Stimulated activated CD4-positive, alpha-beta T cell treated with anti-CD3 and anti-CD28 coated beads, Interleukin-4, amount 100 ng/mL, for 1 hour (primary cell): ENCODE measurements at places on chromosomes 2 and 18.

DNA sequence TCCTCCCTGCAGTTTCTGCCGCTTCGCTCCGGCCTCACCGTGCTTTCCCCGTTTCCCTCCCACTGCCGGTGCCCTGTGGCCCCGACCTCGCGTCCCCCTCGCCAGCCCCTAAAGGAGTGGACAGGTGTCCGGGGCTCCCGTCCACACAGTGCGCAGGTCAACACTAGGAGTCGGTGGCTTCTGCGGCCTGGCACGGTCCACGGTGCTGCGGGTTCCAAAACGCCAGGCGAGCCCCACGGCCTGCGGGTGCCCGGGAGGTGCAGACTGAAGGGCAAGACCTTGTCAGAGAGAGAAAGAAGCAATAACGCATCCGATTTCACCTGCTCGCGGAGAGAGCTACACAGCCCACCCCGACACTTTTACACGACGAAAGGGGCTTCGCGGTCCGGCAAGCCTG, 588.7 kb upstream of the SALL3 start:
- DNase-seq: no peak

GRCh38 chr2:165575044-165575615, 105.6 kb downstream of the CSRNP3 start:
- no peak for DNase-seq

DNA sequence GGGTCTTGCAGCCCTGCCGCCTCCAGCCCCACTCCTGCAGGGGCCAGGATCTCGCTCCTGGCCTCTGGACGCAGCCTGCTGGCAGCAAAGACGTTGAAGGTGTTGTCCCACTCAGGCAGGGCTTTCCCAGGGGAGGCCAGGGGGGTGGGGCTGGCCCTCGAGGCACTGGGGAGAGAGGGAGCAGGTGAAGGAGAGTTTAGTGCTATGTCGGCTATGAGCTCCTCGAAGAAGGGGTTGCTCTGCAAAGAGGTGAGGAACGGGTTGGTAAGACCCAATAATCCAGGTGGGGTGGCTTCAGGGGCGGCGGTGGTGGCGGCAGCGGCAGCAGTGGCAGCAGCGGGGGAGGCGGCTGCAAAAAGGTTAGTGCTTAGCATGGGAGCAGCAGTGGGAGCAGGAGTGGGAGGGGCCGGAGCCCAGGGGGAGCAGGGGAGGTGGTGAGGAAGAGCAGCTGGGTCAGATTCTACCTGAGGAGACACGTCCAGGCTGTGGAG, 9.7 kb upstream of the SFXN5 start:
- DNase-seq: no peak

DNA sequence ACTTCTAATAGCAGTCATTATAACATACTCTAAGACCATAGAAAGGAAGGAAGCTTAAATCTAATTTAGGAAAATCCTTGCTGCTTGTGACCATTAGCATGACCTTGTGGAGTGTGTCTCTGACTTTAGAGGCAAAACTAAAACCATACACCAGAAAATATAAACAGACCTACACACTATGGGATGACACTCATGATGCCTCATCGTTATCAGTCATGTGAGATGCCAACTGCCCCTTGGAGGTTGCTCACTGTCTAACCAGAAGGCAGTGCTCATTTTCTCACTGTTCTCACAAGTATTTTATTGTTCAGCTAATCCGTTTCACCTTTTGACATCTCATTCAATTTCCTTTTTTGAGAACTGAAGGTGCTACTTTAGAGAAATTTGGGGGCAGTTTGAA, 376.9 kb downstream of the RND3 start:
- DNase-seq: no peak

- peak; percentile 20 for DNase-seq
Measured at GRCh38 chr2:31429759-31430438, 15.4 kb upstream of the XDH start.

GRCh38 chr2:26292646-26293045, 47.9 kb downstream of the HADHB start:
- no peak for DNase-seq

GRCh38 chr18:10060469-10060782, 146.6 kb downstream of the VAPA start:
- DNase-seq: no peak

DNA sequence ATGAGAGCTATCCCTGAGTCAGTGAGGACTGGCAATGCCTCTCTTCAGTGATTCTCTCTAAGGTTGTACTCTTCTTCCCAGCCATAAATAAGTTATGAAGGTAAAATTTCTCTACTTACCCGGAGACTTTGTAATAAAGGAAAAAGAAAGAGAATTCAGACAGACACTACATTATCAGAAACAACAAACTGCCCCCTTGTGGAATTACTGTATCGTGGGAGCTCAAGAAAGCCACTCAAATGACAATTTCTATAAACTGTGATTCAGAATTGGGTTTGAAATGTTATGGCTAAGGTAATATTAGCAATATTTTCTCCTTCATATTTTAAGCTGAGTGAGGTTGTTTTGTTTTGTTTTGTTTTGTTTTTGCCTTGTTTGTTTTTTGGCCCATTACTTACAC, 155.8 kb upstream of the TANK start:
- no peak for DNase-seq

DNA sequence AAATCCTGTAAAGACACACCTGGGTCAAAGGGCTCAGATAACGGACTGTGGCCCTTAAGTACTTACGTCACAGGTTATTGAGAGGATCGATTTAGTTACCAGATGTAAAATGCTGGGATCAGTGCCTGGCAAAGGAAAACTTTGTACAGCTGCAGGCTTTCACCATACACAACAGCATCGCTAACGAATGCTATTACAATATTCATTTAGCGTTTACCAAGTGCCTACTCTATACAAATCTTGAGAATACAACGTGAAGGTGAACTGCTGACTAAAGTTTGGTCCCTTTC, 619 bp upstream of the MSH6 start:
- no peak for DNase-seq

DNA sequence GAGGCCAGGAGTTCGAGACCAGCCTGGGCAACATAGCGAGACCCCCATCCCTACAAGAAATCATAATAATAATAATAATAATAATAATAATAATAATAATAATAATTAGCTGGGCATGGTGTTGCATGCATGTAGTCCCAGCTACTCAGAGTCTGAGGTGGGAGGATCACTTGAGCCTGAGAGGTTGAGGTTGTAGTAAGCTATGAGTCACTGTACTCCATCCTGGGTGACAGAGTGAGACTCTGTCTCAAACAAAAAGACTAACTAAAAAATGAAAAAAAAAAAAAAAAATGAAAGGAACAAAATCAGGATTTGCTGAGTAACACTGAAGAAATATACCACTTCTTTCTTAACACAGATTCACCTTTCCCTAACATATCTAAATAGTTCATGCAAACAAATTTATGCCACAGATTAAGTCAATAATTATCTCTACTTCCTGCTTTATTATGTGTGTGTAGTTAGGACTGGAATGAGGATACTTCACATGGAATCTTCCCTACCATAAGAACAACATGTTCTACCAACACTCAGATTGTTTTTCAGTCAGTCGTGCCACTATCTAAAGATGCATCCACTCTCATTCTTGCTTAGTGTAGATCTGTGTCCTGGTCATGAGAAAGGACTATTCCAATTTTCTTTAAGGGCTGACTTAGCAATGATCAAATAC, 928.7 kb downstream of the SLC4A3 start:
- no peak for DNase-seq
